ENCODE measurements at places on chromosomes 12 and 14.

GRCh38 chr12:89513544-89513943 is 11.1 kb downstream of the GALNT4 start:
- DNase-seq: no peak

- no peak for DNase-seq
These were observed 521.0 kb downstream of the FUT8 start for GRCh38 chr14:65933400-65934069.

- no peak for DNase-seq
These were observed 317.0 kb upstream of the TMTC1 start for GRCh38 chr12:30100741-30101140.

DNA sequence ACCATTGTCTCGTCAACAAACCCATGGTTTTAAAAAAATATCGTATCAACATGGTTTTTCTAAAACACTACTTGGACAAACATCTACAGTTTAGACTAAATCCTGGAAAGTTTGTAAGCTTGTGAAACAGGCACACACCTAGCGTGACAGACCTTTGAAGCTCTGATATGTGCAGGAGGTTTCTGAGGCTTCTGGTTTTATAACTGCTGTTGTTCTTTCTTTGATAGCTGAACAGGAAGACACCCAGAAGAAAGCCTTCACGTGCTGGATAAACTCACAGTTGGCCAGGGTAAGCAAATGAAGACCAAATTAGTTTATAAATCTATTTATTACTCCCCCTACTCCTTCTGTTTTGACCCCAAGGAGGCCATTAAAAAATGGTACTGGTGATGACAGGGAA is 87.6 kb downstream of the SYNE2 start:
- DNase-seq: no peak

GRCh38 chr12:97681612-97682504 is 219.3 kb downstream of the RMST start:
- DNase-seq: no peak

- DNase-seq: no peak
These were observed 69.3 kb upstream of the USP15 start for GRCh38 chr12:62190689-62191490.

- no peak for DNase-seq
These were observed 412.5 kb downstream of the ZFP36L1 start for GRCh38 chr14:68380329-68380741.

GRCh38 chr12:132604668-132605441 is 5.5 kb downstream of the LRCOL1 start:
- no peak for DNase-seq

DNA sequence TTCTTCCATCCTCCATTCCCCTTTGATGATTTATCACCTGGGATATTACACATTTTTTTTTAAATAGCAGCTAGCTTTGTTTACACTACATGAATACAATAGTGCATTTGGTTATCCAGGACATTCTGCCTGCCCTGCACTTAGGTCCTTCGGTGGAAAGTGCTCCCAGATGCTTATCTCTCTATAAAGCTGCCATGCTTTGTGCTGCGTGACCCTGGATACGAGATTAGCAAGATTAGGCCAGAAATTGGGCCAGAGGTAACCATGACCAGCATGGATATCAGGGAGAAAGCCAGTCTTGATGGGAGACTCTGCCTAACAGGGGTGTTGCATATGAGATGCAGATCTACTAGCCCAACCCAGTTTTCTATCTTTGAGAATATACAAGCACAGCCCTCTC is 12.1 kb upstream of the KRT83 start:
- DNase-seq: no peak

GRCh38 chr14:75262641-75263040 is 16.0 kb upstream of the FOS start:
- no peak for DNase-seq

Data from eye (tissue), 1 donor.